ENCODE measurements at places on chromosomes 13 and 19.

GRCh38 chr19:49085868-49086232, 599 bp downstream of the SNRNP70 start:
- no peak for DNase-seq

GRCh38 chr19:23558541-23558940, 128.5 kb downstream of the ZNF675 start:
- no peak for DNase-seq

DNA sequence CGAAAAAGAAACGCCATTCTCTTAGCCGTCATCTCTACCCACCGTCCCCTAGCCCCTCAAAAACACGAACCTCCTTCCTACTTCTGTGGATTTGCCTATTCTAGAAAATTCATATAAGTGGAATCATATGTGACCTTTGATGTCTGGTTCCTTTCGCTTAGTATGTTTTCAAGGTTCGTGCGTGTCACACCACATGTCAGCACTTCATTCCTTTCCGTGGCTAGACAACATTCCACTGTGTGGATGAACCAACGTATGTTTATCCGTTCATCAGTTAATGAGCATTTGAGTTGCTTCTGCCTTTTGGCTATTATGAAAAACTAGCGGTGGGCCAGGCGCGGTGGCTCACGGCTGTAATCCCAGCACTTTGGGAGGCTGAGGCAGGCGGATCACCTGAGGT, 14.0 kb upstream of the PPP1R12C start:
- peak; percentile 30 for DNase-seq

DNA sequence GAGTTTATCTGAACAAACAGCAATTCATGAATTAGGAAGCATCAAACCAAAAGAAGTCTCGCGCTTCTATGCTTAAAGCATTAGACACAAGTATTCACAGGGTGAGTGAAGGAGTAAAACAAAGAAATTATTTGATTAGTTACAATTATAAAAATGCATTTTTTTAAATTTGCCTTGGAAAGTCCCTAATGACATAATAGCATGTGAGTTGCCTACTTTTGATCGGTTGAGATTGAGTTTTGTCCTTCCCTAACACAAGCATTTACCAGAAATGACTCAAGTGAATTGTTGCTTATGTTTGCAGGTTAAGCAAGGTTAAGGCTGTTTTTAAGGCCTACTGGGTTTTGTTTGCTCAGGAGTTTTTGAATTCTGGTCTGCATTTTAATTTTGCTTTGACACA, 389 bp upstream of the ZNF649 start:
- DNase-seq = no peak

GRCh38 chr13:93775027-93775426, 548.4 kb downstream of the GPC6 start:
- DNase-seq = no peak

GRCh38 chr13:100541897-100542825, 46.4 kb downstream of the GGACT start:
- no peak for DNase-seq

- DNase-seq = no peak
Observed at GRCh38 chr13:90091611-90092010, 1255.9 kb upstream of the MIR17HG start.

DNA sequence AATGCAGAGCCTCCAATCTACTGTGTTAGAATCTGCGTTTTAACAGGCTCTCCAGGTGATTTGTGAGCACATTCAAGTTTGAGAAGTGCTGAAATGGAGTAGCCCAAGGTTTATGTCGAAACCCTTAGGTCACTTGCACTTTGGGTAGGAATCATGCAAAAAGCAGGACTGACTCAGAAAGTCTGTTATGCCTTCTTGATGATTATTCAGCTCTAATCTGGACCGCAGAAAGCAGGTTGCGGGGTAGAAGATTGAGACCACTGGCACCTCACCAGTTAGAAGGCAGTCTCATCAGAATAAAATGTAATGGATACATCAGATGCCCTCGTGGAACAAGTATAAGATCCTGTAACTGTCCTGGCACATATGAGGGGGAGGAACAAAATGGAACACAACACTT, 326.3 kb downstream of the DCLK1 start:
- DNase-seq = no peak

DNA sequence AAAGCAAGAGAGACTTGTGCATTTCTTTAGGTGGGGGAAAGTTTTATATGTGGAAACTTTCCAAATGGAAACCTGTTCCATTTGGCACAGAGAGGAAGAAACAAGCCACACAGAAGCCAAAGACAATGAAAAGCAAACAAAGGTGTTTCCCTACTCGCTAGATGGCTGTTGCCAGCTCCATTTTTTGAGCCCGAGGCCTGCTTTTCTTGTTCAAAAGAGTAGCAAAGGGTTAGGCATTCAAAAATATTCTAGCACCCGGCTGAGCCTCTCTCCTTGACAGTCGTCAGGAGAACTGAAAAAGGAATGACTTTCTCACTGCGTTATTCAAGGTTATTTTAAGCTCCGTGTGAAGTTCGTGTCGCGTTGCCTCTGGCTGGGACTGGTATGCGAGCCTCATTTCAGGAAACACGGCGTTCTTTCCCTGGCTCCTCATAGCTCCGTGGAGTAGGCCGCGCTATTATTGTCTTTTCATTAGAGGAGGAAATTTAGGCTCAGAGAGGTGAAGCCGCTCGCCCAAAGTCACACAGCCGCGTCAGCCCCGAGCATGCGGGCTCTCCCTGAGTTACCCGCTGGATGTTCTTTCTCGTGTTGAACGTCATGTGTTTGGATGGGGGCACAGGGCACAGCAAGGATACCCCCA, 7.6 kb downstream of the TRPM4 start:
- DNase-seq = peak; percentile 56

GRCh38 chr13:39483326-39483725, 119.7 kb downstream of the LHFPL6 start:
- DNase-seq = peak; percentile 50

DNA sequence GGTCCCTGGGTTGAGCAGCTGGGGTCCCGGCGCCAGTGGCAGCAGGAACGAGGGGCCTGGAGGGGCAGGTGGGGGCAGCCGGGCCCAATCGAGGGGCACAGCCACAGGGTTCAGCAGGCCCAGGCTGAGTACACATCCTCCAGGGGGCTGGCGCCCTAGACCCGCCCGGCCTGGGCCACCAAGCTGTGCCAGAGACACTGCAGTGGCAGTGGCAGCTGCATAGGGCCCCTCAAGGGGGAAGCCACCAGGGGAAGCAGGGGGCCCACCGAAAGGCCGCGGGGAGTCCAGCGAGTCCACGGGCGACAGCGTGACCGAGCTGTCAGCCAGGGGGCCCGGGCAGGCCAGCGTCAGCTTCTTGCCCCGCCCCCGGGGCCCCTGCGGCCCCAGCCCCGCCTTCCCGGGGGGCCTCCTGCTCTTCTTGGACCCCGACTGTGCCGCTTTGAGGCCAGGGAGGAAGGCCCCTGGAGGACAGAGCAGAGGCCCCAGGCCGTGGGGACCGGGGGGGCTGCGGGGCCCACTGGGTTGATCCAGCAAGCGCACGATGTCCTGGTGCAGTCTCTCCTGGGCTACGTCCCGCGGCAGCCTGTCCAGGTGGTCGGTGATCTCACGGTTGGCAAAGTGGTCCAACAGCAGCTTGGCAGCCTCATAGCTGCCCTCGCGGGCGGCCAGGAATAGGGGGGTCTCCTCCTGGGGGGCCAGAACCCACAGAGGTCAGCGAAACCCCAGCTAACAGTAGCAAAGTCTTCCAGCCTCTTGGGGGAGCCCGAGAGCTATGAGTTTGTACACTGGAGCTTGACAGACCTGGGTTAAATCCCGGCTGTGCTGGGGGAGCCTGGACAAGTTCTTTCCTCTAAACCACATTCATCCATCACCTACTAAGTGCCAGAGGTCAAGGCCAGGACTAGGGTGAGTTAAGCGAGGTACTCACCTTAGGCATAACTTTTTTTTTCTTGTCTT, 39.5 kb downstream of the NOTCH3 start:
- no peak for DNase-seq

GRCh38 chr13:99275093-99275469, 16.9 kb upstream of the GPR18 start:
- DNase-seq = peak; percentile 50

- peak; percentile 40 for DNase-seq
Observed at GRCh38 chr13:30289533-30289932, 17.8 kb downstream of the KATNAL1 start.

DNA sequence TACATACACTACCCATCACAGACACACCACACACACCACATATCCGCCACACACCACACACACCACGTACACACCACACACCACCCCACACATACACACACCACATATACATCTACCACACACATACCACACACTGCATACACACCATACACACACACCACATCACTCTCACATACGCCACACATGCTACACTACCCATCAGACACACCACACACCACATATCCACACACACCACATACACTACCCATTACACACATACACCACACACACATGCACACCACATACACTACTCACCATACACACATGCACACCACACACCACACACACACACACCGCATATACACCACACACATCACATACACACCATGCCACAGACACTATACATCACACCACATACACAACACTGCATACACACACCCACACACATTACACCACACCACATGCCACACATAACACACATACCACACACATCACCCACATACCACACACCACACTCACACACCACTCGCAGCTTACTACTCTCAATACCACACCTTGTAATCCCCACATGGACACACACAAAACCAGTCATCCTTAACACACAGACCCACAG, 9.5 kb downstream of the ERFL start:
- DNase-seq = no peak

DNA sequence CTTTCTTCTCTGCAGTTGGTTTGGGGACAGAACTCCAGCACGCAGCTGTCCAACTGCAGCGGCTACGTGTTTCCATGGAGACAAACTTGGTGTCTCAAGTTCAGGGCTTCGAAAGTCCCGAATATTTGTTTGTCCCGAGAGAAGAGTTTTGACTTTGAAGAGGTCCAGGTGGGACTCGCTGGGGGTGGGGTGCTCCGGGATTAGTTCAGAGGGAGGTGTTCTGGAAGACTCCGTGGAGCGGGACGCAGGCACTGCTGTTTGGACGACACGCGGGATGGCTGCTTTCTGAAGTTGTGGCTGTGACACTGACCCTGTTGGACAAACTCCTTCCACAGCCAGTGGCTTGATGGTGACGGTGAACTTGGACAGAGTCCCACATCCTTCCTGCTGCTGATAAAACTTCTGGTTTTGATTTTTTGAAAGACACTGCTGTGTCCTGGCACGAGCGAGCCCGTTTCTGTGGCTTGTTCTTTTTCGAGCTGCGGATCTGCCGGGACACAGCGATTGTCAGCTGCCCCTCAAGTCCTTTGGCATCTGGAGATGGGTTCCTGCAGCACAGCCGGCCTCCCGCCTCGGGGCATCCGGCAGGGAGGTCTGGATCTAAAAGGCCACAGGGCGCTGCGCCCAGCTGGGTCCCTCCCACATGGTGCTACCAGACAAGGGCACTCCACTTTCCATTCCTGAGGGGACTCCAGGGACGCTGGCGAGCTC, 15.9 kb upstream of the RANBP3 start:
- DNase-seq = peak; percentile 37

DNA sequence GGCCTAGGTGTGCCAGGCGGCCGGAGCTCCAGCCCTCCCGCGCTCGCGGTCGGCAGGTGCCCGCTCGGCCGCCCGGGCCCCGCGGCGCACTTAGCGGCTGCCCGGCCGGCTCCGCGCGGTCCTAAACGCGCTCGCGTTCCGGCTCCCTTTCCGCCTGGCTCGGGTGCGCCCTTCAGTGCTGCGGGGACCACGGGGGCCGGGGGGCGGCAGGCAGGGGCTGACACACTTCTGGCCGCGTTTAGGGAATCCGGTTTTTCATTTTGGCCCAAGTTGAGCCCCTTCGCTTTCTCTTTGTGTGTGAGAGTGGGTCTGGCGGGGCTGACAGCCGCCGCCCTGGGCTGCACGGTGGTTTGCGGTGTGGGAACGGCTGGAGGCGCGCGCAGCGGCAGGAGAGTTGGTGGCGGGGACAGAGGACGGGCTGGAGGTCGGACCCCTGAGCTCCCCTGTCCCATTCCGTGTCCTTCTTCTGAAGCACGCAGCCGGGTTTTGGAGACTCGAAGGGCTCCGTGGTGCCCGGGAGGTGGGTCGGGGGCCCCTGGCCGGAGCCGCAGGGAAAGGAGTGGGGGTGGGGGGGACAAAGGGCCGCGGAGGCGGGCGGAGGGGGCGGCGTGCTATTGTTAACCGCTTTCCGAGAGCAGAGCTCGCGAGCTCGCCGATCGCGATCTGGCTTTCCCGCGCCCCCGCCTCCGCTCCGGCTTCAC, 3.1 kb downstream of the FGF9 start:
- peak; percentile 31 for DNase-seq

DNA sequence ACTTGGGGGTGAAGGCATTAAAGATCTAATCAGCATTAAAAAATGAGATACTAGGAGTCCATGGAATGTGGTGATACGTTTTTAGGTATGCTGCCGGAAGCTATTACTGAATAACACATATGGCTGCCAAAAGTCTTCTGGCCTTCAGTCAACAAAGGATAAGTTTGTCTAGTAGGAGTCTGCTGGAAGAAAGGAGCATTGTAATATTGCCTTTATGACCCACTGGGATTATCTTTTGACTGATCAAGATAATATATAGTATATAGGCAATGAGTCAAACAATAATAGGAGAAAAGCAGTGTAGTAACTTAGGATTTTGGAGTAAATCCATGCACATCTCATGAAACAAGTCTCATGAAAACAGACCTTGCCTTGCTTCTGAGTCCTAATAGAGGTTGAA, 295.4 kb downstream of the SLITRK6 start:
- DNase-seq = peak; percentile 59

- peak; percentile 27 for DNase-seq
Observed at GRCh38 chr13:19910336-19911072, 47.1 kb upstream of the ZMYM5 start.
